ENCODE measurements at places on chromosomes 7 and 10.

GRCh38 chr10:93485690-93486089 is 3.6 kb upstream of the MYOF start:
- DNase-seq: no peak

GRCh38 chr10:49135575-49136313 is 1.9 kb upstream of the FAM170B start:
- DNase-seq: no peak

DNA sequence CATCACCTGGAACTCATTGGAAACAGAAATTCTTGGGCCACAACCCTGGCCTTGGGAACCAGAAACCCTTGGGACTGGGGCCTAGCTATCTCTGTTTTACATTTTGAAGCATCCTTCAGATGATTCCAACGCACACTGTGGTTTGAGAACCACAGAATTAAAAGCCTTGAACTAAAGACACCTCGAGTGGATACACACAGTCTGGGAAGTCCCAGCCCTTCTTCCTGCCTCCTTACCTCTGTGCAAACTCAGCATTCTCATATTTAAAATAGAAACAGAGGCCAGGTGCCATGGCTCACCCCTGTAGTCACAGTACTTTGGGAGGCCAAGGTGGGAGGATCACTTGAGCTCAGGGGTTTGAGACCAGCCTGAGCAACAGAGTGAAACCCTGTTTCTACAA is 12.9 kb downstream of the NPFFR1 start:
- DNase-seq: no peak

- DNase-seq: no peak
Observed at GRCh38 chr7:108492742-108493141, 33.2 kb downstream of the PNPLA8 start.
